H4 (cell line): ENCODE measurements at places on chromosomes 4 and X. TPM values are rescaled to one million over a fixed set of nuclear protein-coding genes. Genes with fewer than 3 reads are reported as not detected.

The PPP2R2C gene
- total RNA-seq, result 0.91 and 1.3 TPM in 2 replicates

The ESX1 gene
- total RNA-seq, result 0.39 and 1.2 TPM in 2 replicates

The CNKSR2 gene
- 4.8 and 6.0 TPM in 2 replicates for total RNA-seq

The DRD5 gene
- not detected in 2 replicates for total RNA-seq

The NALF2 gene
- total RNA-seq, result 0.06 TPM in 1 of 2 replicates, not detected in the other

The ADH1A gene
- total RNA-seq, result not detected in 2 replicates

The APOO gene
- 40.5 and 58.9 TPM in 2 replicates for total RNA-seq

The ZCCHC4 gene
- 14.7 and 17.2 TPM in 2 replicates for total RNA-seq

The ZCCHC13 gene
- total RNA-seq, result not detected in 2 replicates

DNA sequence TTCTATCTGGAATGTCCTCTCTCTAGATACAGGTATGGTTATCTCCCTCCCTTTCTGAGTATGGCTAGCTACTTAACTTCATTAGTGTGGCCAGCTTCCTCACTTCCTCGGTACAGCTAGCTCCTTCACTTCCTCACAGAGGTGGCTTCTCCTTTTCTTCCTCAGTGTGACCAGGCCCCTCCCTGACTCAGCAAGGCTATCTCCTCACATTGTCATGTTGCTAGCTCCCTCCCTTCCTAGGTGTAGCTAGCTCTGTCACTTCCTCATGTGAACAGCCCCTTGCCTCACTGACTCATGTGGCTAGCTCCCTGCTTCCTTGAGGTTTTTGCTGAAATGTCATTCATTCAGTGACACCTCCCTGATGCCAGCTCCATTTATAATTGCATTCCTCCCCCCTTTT is 67.3 kb upstream of the DDIT4L start:
- peak; percentile 9 for DNase-seq

DNA sequence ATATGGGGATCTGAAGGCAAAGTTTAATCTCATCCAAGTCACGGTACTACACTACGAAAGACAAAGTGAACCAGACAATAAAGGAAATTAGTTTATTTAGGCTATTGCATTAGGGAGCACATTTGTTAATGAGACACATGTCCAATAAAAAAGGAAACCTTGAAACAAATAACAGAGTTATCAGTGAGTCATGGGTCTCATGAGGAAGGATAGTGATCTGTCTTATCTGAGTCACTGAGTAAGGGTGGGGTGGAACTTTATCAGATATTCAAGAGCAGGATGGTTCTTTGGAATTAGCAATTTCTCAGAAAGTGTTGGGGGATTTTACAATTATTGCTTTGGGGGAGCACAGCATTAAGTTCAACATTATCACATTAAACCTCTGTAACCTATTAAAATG is 188.9 kb upstream of the IL1RAPL1 start:
- DNase-seq, result no peak

DNA sequence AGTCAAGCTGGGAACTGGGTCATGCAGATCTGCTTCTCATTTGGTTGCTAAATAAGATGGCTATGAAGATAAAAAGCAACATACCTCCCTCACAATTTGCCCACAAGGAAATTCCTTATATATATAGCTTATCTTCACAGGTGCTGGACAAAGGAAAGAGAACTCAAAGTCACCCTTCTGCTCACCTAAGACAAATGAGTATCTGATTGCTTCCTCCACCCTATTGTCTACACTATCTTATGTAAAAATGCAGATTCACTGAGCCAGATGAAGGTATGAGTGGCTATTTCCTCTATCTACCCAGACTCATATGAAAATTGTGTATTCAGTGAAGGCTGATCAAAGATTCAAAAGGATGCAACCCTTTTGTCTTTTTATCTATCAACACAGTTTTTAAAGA is 50.8 kb downstream of the CHM start:
- no peak for DNase-seq

DNA sequence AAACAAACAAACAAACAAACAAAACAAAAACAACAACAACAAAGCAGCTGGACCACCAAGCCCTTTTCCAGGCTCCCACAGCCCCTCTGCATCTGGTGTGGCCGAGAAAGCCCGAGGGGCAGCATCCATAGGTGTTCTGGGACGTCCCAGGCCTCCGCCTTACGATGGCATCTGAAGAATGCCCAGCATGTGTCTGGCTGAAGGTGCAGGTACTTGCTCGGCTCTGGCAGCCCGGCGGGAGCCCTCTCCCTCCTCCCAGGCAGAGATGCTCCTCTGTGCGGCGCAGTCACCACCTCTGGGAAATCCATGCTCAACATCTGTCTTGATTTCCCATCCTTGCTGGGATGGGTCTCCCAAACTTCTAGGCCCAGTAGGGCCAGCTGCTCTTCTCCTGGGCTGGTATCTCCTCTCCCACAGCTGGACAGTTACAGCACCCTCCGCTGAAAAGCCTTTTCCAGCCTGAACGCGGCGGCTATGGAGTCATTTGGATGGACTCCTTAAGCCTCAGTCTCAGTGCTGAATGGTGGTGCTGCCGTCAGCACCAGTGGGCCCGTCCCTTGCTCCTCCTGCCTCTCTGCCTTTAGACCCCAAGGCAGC is 4.3 kb downstream of the PSAPL1 start:
- DNase-seq, result no peak

DNA sequence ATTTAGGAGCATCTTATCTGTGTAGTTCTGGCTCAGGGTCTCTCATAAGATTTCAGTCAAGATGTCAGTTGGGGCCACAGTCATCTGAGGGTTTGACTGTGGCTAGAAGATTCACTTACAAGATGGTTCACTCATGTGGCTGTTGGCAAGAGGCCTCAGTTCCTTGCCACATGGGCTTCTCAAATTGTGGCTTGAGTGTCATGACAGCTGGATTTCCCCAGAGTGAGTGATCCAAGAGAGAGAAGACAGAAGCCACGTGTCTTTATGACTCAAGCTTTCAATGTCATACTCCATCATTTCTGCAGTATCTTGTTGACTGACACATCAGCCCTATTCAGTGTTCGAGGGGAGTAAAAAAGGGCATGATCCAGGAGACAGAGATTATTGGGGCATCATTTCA is 131.3 kb upstream of the AP1S2 start:
- no peak for DNase-seq

GRCh38 chrX:123450222-123450621 is 266.1 kb downstream of the GRIA3 start:
- DNase-seq, result peak; percentile 4
